ENCODE measurements at places on chromosomes 2 and 18.

DNA sequence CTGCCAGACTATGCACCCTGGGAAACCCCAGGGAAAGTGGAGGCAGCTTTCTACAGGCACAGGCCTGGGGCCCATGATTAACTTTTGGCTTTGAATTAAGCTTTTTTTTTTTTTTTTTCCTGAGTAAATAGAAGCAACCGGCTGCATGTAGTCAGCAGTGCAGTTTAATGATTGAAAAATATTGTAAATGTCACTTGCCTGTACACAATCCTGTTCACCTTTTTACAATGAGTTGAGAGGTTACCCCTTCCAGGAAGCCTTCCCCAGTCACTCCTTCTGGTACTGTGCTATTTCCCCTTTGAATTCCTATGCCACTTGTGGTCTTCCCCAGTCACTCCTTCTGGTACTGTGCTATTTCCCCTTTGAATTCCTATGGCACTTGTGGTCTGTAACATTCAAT is 475.6 kb downstream of the TDRD15 start:
- DNase-seq: no peak

DNA sequence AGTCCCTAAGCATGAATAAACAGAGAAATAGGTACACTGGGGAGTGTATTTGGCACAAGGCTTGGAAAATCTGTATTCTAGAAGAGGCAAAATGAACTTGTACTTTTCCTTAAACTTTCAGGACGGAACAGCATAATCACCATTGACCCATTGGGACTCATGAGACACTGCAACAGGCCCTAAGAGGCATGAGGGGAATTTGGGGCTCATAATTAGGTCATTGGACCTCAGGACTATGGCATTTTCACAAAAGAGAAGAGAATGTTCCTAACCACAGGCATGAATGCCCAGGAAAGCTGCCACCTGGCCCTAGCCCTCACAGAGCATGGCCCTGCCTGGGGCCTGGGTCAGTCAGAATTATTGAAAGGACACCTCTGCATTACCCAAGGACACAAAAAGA is 67.9 kb upstream of the PIK3C3 start:
- no peak for DNase-seq

DNA sequence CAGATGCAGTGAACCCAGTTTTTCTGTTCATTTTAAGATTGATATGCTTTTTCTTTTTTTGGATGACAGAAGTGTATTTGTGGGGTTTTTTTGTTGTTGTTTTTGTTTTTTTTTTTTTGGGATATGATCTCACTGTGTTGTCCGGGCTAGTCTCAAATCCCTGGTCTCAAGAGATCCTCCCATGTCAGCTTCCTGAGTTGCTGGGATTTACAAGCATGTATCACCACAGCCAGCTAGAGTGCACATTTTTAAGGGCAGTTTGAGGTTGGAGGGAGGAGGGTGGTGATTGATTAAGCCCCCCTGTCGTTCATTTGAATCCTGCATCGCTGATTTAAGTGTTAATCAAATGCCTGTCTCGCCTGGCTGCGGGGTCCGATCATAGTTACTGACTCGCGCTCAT is 189.1 kb downstream of the GBX2 start:
- DNase-seq: no peak

- DNase-seq: no peak
Observed at GRCh38 chr18:50441016-50441415, 66.2 kb downstream of the SKA1 start.

- no peak for DNase-seq
Observed at GRCh38 chr18:68519336-68519735, 195.6 kb downstream of the TMX3 start.

DNA sequence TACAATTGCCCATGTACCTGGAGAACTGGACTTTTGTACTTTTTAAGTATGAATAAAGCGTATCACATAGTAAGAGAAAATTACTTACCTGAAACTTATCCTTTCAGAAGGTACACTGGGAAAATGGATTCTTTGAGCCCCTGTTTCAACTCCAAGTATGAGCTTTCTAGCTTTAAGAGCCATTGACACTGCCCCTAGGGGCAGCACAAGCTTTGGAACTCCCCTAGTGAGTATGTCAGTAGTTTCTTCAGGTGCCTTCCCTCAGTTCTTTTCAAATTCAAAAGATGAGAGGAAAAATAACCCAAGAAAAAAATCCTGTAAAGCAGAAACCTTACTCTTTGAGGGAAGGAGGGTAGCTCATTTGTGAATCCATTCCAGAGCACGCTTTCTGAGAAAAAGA is 124.1 kb downstream of the MEMO1 start:
- DNase-seq: no peak

DNA sequence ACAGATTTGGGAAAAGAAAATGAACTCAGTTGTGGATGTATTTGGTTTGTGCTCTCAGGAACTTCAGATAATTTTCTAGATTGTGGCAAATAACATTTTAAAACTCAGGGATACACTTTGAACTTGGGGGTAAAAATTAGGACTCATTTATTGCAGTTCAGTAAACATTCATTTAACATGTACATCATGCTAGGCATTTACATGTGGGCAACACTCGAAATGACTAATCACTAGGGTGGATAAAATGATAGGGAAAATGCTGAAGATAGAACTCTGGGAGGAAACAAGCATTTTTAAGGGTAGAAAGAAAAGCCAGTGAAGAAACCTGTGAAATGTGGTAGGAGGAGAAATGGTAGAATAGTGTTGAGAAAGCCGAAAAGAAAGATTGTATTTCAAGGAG is 7.8 kb downstream of the FAM117B start:
- DNase-seq: no peak

DNA sequence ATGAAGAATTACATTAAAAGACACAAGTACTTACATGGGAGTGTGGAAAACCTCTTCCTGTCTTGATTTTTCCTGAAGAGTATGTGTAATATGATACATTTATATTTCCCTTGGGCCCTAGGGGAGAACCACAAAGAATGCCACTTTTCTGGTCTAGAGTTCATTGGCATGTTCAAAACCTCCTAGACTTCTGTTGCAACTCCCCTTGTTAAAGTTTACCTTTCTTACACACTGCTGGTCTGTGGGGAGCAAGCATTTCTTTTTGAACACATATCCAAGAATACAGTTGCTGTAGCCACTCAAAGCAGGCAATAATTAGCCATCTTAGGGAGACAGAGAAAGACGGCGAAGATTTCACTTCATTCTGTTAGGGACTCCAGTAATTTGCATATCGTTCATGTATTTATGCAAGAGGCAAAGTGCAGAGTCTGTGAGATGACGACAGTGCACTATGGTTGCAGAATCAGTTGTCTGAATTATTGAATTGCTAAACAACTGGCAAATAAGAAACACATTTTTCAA is 103.5 kb downstream of the NOL4 start:
- DNase-seq: no peak

DNA sequence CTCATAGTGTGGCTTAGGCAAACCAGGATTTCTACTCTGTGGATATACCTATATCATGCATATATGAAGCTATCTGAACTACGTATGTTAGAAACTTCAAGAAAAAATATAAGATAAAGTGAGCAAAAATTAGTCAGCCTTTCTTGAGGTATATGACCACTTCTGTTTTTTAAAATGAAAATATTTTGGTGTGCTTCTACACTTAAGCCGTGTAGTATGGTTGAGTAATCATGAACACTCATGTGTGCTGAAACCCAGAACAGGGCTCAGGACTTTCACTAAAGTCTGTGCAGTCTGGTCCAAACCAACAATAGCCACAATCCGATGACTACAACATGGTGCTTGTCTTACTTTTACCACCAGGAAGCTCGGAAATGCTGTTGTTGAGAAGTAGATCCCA is 48.9 kb upstream of the TMEM177 start:
- DNase-seq: no peak

- no peak for DNase-seq
Observed at GRCh38 chr2:219453671-219454590, 19.3 kb downstream of the SPEG start.

- no peak for DNase-seq
Observed at GRCh38 chr18:58443671-58444070, 185.2 kb downstream of the ALPK2 start.

GRCh38 chr2:3039188-3040065 is 338.2 kb downstream of the EIPR1 start:
- DNase-seq: no peak

- DNase-seq: no peak
Observed at GRCh38 chr18:55452123-55452611, 135.8 kb downstream of the TCF4 start.

All from activated T-helper 1 cell treated with Interleukin-2 at 50 U/mL for 16 hours (primary cell).